Inflammatory macrophage (primary cell): ENCODE measurements at places on chromosomes 6 and 20.

- DNase-seq, result no peak
These were observed 420.4 kb upstream of the PLCB4 start for GRCh38 chr20:8648466-8648865.

DNA sequence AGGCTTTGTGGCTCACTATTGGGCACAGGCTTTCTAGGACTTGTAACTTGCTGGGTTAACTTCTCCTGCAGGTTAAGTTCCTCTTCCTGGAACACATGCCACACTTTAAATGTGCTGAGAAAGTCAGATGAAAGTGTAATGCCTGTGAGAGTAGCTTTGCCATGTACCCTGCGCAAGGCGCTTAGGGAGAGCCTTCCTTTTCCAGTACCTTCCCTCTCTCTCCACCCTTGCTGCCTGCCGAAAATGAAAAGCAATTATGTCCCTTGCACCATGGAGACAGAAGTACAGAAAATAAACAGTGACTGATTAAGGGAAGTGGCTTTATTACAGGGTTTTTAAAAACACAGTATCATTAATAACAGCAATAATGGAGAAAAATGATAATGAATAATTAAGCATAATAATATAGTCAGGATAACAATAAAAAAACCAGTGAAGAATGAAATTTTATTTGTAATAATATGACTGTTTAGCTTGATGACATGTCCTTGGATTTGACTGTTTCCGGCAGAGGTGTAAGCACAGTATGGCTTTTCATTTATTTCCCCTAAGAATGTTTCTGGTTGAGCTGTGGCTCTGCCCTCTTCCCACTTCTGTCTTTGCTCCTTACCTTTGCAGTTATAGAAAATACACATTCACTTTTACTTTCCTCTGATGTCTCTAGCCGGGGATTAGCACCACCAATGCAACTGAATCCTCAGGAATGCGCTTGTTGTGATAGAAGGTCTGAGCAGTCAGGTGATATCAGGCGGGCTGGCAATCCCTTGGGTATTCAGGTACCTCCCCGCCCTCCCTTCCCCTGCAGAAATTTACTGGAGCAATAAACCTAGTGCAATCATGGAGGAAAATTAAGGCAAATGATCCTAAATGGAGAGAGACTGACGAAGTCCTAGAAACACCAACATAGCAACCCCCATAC lies 472.3 kb upstream of the CITED2 start:
- DNase-seq, result peak; percentile 34

DNA sequence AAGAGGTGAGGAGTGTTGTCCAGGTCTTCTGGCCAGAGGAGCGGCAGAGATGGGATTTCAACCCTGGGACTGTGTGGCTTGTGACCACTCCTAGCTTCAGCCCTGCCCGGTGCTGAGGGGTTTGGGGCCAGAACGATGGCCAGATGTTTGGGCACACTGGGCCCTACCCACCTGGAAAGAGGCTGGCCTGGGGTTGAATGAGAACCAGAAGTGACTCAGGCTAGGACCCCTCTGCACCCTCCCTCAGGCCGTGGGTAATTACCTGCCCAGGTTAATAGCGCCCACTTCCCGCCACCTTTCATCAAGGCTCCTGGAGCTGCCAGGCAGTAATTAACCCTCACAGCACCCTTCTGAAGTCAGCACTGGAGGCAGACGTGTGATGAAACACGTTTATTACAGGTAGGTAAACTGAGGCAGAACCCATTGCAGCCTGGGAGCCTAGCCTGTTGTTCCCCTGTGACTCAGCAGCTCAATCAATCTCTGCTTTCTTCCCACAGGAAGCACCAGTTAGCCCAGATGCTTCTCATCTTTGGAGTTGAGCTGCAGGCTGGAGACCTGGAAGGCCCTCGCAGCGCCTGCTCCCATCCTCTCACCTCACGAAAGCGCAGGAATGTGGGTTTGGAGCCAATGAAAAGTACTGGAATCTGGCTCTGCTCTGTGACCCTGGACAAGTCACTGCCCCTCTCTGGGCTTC lies 120.8 kb downstream of the CEBPB start:
- DNase-seq, result no peak

GRCh38 chr6:85676086-85676729 lies 33.5 kb upstream of the SYNCRIP start:
- no peak for DNase-seq

DNA sequence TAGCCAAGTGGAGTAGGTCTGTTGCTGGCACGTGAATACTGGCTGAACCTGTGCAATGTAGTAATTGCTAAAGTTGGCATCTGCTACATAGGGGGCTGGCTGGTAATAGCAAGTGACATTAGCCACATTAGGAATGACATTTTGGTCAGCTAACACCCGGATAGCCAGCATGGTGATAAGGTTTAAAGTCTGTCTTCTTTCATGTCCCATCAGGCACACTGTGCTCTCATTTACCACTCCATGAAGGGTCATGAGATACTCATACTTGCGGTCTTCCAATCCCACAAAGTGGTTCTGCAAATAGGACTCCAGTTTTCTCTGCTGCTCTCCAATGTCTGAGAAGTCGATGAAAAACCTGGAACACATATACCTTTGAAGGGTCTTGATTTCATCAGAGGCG lies 2.8 kb downstream of the TENT5A start:
- DNase-seq, result no peak

DNA sequence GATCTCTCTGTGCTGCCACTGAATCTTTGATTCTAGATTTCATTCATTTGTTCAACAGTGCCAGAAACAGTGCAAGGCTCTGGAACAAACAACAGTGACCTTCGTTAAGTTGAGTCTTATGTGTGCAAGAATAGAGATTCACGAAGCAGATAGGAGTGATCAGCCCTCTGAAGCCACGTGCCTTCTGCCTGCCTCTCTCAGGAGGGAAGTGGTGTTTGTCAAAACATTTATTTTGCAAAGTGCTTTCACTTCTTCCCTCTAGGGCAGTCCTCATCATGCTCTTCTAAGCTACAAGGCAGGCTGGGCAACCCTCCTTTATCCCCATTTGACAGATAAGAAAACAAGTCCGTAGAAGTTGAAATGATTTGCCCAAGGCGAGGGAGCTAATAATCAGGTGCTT lies 204.3 kb downstream of the TFAP2C start:
- no peak for DNase-seq

GRCh38 chr6:165611294-165611693 lies 51.7 kb downstream of the PDE10A start:
- no peak for DNase-seq

GRCh38 chr20:51326201-51326819 lies 216.2 kb downstream of the NFATC2 start:
- DNase-seq, result peak; percentile 21

GRCh38 chr20:58402827-58403226 lies 13.8 kb downstream of the VAPB start:
- DNase-seq, result no peak

DNA sequence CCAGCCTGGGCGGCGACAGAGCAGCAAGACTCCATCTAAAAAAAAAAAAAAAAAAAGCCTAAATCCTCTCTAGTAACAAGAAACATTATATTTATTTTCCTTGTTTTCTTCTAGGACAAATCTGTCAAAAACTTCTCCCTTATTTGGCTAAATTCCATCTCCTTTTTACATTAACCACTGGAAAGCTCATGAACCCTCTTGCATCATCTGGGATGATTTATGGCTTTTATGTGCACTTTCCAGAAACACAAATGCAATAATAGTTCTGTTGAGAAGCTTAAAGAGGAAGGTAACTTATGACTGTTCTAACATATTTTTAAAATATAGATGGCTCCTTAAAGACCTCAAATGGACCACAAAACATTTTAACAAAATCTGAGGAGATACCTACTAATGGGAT lies 526.1 kb upstream of the SPTLC3 start:
- DNase-seq, result no peak
